Stimulated activated CD4-positive, alpha-beta T cell treated with anti-CD3 and anti-CD28 coated beads, Interleukin-12 subunit alpha, Interleukin-12 subunit beta, amount 100 ng/mL, for 48 hours (primary cell): ENCODE measurements at places on chromosomes 4 and X.
A peak's percentile ranks its signal among the peaks of the same experiment; 100 is the strongest.

DNA sequence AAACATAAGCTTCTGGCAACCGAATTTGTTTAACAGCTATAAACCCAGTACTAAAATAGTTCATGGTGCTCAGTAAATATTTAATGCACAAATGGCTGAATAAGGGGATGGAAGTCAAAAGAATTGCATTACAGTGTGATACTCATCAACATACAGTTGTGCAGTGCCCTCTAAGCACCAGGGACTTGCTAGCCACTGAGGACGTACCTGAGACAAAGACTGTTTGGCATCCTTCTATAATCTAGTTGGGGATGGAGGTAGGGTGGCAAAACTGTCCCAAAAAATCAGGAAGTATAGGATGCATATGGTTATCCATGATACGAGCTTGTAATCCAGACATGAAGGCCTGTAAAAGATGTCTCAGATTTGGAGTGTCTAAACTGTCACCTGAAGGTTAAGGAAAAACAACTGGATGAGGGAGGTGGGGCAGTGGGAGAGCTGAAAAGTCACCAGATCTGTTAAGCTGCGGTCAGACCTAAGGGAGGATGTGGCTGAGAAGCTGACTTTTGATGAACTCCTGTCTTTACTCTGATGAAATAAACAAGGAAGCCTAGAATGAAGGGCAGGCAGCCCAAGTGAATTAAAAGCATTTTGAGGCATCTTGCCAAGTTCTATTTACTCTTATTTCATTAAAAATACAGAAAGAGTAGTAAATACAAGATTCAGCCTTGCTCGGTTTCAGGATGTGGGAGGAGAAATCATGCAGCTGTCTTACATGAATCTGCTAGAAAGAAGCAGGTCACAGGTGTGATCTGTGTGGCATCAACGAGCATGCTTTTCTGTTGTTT lies 12.0 kb upstream of the CD38 start:
- peak; percentile 16 for DNase-seq

DNA sequence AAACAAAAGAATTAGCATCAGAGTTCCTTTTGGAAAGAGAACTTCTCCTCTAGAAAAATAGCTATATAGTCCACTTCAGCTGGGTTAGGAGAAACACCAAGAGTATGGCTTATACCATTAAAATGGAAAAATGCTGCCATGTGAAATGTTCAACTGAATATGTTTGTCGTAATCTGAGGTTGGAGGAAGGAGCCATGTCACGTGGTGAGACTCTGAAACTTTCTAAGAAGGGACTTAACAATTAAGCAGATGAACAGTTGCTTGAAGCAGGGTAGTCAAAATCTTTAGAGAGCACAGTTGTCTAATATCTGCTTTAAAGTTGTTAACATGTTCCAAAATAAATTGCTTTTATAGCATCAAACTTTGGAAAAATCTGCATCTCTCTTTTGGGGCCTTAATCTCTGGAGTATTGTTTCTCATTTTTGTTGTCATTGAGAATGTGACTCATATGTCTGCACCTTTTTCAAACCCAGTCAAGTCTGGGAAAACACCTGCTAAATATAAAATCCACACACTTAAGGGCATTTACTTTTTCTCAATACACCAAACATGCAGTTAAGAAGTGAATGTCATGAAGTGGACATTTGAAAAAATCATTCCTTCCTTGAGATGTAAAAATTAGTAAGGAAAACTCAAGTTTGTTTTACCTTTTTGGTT lies 168.8 kb upstream of the PDE5A start:
- no peak for DNase-seq

GRCh38 chr4:170979736-170980135 lies 833.5 kb upstream of the GALNTL6 start:
- DNase-seq, result no peak

DNA sequence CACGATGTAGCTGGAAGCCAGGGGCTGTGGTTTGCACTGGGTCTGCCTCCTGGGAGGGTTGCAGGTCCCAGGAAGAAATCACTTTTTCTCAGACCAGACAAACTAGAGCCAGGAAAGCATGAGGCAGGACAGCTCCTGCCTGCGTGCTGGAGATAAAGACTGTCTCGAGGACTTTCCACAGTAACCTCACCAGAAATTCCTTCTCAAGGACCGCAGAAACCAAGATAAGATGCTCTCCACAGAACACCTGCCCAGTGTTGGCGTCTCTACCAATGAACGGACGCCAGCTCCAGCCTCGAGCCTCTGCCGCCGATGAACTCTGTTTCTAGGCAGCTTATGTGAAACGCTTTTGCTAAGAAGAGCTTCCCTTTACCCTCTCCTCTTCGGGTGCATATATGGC lies 76.9 kb upstream of the AFAP1 start:
- DNase-seq, result no peak

DNA sequence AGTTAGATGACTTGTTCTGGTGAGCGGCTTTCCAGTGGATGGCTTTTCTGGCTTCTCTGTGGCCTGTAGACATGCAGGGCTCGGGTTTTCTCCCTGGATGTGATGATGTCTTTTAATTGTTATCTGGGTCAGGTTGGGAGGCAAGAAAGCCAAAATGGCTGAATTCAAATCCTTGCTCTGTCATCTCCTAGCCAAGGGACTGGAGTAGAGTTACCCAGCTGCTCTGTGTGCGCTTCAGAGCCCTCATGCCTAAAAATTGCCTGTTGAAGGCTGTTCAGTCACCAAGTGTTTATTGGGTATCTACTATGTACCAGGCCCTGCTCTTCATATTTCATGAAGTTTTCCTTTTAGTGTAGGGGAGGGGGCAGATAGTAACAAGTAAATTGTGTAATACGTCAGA lies 7.3 kb downstream of the DCUN1D4 start:
- no peak for DNase-seq

DNA sequence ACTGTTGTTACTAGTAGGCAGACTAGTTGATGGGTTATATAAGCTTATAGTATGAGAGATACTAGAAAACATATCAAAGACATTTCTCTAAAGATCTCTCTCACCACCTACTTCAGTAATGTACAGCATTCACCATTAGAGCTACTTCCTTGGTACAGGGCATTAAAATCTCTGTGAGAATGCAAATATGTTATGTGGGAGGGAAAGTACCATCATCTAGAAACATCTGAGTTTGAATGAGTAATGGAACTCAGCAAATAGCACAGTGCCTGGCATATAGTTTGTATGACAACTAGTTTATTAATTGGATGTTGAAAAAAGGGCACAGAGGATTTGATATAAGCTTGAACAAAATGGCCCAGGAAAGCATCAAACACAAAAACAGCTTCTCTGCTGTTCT lies 211.1 kb downstream of the GLUD2 start:
- no peak for DNase-seq

DNA sequence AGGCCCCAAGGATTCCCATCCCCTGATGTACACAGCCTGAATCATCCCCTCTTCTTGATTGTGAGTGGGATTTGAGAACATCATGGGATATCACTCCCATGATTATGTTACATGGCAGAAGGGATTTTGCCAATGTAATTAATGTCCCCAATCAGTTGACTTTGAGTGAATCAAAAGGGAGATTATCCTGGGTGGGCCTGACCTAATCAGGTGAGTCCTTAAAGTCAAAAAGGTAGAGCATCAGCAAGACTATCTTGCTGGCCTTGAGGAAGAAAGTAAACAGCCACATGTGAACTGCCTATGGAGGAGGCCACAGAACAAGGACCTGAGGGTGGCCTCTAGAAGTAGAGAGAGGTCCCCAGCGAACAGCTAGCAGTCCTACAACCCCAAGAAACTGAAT lies 203.1 kb upstream of the ATP6AP2 start:
- DNase-seq, result no peak

GRCh38 chr4:112818594-112818965 lies 181.6 kb downstream of the LARP7 start:
- no peak for DNase-seq

GRCh38 chrX:87337267-87337666 lies 180.3 kb upstream of the KLHL4 start:
- no peak for DNase-seq

DNA sequence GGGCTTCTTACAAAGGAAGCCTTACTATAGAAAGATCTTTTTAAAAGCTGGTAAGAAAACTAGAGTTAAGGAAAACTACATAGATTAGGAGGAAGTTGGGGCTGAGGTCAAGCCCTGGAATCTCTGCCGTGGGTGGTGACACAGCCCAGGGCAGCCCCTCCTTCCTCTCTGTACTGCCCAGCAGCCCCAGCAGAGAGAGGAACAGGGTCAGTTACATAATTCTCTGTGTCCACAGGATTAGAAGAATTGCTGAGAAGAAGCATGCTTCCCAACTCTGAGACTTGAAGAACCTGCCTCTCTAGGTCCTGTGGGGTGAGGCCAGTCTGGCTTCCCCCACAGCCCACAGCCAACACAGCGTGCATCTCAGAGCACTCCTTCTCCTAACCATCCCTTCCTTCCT lies 9.2 kb upstream of the ABLIM2 start:
- DNase-seq, result no peak

GRCh38 chr4:159451006-159451405 lies 348.1 kb downstream of the RAPGEF2 start:
- DNase-seq, result no peak

GRCh38 chrX:16711893-16712547 lies 449 bp downstream of the CTPS2 start:
- DNase-seq, result no peak

DNA sequence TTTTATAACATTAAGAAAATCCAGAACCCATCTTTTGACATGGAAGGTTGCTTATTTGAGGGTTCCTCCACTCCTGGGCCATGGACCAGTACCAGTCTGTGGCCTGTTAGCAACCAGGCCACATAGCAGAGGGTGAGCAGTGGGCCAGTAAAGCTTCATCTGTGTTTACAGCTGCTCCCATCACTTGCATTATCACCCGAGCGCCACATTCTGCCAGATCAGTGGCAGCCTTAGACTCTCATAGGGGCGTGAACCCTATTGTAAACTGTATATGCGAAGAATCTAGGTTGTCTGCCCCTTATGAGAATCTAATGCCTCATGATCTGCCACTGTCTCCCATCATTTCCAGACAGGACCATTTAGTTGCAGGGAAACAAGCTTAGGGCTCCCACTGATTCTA lies 58.6 kb downstream of the NDST4 start:
- no peak for DNase-seq

DNA sequence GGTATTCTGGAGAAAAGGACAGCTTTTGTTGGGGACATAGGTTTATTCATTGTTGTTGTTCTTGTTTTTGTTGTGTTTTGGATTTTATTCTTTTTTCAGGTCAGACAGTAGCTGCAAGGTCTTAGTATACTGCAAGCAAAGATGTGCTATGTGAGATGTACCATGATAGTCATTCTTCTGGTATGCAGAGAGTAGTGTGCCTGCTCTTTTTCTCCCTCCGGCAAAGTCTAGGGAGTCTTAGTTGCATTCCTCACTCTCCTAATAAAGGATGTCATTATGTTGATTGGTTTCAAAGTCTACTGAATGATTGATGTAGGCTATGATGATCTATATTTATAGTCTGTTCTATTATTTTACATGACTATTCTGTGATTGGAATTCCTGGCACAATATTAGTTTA lies 119.9 kb upstream of the POF1B start:
- no peak for DNase-seq

- DNase-seq, result no peak
Observed at GRCh38 chrX:107197319-107197718, 8.9 kb downstream of the NUP62CL start.

DNA sequence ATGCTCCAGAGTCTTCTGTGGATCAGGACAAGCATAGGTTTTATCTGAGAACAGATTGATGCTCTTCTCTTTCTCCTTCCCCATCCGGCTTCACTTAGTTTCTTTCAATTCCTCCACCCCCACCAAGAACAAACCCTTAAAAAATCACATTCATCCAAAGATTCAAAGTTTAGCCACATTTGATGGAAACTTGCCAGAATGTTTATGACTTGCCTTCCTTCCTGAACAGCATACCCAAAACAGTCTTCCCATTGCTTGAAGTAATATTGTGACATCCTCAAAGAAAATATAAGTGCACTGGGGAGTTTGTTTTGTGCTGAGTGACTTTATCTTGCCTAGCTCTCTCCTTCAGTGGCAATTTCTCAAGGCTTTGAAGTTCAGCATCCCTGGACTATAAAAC lies 83.0 kb downstream of the MAGEB17 start:
- no peak for DNase-seq

GRCh38 chrX:91108761-91109160 lies 325.9 kb upstream of the PABPC5 start:
- no peak for DNase-seq

DNA sequence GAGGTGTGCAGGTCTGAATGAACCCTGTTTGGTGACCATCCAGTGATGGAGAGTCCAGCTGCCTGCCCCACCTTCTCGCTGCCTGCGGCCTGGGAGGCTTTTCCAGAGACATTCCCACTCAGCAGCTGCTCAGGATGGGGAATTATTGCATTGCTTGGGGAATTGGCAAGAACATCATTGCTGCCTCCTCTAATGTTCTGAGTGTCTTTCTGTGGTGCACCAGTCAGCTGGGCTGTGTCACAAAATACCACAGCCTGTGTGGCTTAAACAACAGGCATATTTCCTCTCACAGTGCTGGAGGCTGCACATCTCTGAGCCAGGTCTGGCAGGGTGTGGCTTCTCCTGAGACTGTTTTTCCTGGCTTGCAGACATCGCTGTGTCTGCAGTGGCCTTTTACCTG lies 86.8 kb upstream of the AFAP1 start:
- no peak for DNase-seq

GRCh38 chr4:25234390-25235370 lies 847 bp downstream of the PI4K2B start:
- peak; percentile 19 for DNase-seq

DNA sequence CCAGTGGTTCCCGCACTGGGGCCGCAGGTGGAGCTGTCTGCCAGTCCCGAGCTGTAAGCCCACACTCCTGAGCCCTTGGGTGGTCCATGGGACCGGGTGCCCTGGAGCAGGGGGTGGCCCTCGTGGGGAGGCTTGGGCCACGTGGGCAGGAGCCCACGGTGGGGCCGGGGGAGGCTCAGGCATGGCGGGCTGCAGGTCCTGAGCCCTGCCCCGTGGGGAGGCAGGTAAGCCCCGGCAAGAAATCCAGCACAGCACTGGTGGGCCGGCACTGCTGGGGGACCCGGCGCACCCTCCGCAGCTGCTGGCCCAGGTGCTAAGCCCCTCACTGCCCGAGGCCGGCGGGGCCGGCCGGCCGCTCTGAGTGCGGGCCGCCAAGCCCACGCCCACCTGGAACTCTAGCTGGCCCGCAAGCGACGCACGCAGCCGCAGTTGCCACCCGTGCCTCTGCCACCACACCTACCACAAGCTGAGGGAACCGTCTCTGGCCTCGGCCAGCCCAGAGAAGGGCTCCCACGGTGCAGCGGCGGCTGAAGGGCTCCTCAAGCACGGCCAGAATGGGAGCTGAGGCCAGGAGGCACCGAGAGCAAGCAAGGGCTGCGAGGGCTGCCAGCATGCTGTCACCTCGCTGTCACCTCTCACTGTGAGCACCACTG lies 2.0 kb upstream of the METAP1 start:
- no peak for DNase-seq

GRCh38 chrX:117397844-117398243 lies 718.8 kb downstream of the KLHL13 start:
- no peak for DNase-seq

DNA sequence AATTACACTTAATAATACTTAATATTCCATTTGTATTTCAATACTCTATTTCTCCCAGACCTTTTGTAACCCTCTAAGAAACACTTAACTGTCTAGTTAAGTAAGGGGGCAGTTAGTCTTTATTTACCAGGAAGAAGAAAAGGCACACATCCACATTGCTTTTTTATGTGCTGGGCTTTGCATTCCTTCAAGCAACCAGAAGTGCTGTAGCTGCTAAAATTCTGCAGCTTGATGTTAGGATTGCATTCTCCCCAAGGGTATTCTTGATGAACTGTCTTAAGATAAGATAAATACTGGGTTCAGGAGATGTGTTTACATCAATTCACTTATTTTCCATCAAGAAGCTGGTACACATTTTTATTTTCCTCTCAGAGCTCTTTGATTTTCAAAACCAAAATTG lies 24.0 kb downstream of the ASIC5 start:
- no peak for DNase-seq
